ENCODE measurements at places on chromosomes 2 and 18.

DNA sequence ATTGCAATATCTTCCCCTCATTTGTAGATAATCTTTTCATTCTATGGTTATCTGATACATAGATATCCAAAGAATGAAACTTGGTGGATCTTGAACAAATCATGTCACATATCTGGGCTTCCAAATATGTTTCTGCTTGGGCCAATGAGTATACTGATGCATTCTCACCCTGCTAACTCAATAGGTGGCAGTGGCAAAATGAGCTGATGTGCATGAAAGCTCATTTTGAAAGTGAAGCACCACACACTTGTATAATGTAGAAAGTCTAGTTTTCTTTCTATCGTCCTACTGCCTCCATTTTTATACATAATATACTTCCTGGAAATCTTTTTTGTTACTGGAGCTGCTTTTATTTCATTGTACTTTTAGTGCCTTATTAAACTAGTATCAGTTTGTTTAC is 208.2 kb downstream of the PRKCE start:
- no peak for DNase-seq

- DNase-seq = no peak
Measured at GRCh38 chr2:241798631-241799521, 10.1 kb upstream of the NEU4 start.

DNA sequence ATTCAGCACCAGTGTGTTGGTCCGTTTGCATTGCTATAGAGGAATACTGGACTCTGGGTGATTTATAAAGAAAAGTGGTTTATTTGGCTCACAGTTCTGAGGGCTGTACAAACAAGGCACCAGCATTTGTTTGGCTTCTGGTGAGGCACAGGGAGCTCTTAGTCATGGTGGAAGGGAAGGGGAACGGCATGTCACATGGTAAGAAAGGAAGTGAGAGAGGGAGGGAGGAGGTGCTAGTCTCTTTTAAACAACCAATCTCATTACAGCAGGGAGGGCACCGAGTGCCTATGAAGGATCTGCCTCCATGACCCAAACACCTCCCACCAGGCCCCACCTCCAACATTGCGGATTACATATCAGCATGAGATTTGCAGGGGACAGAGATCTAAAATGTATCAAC is 143.9 kb upstream of the DLX2 start:
- DNase-seq = no peak

GRCh38 chr2:166614029-166614428 is 120.0 kb upstream of the SCN7A start:
- DNase-seq = no peak

DNA sequence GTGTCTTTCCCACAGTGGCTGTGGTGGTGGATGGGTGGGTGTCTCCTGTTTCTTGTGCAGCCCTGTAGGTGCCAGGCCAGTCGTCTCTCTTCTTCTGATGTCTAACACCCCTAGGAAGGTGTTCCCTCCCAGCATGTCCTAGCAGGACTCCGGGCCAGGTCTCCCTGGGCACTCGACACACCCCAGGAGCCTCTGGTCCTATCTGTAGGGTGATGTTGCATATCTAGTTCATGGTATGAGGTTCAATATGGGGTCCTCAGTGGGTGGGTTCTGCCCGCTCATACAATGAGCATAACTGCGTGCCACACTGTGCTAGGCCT is 14.4 kb downstream of the NGEF start:
- no peak for DNase-seq

DNA sequence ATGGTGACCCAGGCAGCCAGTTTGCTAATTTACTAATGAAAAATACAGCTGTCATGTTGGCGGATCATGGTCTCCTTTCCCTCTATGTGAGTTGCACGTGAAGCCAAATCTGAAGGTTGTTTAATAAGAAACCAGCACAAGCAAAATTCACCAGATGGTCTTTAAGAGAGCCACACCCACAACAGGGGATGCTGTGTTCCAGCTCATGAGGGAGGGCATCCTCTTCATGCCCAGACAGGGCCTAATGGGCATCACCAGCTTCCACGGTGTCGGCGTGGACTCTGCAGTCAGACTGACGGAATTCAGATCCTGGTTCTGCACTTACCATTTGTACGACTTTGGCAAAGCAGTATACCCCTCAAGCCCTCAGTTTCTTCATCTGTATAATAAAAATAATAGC is 39.9 kb downstream of the TMEM247 start:
- DNase-seq = no peak

- DNase-seq = no peak
Measured at GRCh38 chr18:35026407-35027061, 14.7 kb upstream of the MAPRE2 start.

All from NCI-H226 (cell line).